ENCODE measurements at places on chromosomes 12 and 14.

GRCh38 chr12:2417481-2418160 lies 364.8 kb downstream of the CACNA1C start:
- DNase-seq = no peak

DNA sequence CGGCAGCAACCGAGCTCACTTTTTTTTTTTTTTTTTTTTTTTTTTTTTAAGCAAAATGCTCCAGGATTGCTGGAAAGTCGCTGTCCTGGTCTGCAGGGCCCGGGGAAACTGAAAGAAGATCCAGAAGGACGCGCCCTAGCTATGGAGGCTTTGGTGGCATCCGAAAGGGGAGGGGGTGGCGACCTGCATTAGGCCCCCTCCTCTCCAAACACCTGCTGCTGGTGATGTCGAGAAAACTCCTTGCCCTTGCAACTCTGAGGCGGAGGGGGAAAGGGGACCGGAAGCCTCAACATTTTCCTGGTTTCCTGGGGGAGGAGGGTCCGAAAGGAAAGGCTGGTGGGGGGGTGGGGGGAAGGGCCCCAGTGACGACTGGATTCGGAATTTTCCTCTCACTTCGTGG lies 421.1 kb downstream of the VRK1 start:
- no peak for DNase-seq

GRCh38 chr12:104462931-104463339 lies 6.2 kb downstream of the CHST11 start:
- DNase-seq = no peak

GRCh38 chr12:97394657-97395056 lies 67.9 kb upstream of the RMST start:
- DNase-seq = no peak

DNA sequence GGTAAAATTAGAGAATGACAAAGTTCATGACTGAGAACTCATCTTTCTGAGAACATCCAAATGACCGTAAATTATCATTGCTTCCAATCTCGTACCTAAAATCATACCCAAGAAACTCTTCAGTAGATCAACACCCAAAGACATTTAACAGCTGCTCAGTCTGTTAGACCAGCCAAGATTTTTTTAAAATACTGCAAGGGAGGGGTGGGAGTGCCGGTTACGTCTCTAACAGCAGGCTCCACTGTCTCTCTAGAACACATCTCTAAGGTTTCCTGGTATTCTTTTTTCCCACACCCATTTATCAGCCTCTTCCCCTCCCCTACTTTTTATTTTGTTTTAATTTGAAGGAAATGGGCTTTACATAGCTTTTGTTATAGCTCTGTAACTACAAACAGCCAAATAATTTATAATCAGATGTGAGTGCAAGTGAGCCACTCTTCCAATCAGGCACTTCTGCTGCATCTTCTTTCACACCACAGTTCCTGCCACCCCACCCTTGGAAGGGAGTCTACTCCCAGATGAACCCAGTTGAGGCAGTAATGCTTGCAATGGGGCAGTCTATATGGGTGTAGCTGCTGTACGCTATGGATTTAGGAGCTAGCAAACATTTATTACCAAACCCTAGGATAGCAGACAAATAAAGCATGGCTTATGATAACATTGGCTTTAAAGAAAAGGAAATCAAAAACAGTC lies 21.9 kb downstream of the PTPRB start:
- DNase-seq = no peak

DNA sequence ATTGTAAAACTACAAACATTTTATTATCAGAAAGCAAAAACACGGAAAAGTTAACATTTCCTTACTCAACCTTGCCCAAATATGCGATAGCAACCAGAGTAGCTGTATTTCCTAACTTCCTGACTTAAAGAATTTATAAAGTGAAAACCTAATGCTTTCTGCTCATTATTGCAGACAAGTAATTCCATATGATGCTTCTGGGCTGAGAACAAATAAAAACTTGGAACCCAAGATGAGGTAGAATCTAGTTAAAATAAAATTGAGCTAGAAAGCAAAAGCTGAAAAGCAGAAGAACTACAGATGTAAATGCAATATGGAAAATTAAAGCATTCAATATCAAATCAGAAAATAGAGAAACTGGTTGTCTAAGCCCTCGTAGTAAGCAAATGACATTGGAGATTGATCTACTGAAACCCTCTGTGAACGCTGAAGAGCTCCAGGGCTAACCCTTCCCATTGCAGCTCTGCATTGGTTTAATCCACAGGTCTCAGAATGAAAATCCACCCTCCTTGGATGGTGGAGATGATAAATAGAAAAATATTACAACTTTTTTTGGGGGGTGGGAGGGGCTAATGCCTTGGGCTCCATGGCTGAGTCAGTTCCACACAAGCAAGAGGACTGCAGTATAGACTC lies 40.7 kb downstream of the CORO1C start:
- DNase-seq = no peak

Measured in epithelial cell of proximal tubule (primary cell).